ENCODE measurements at places on chromosomes 7 and 10. TPM values are rescaled to one million over a fixed set of nuclear protein-coding genes. Genes with fewer than 3 reads are reported as not detected.

- DNase-seq, result peak; percentile 47
Observed at GRCh38 chr10:67839951-67840350, 2.0 kb upstream of the DNAJC12 start.

- DNase-seq, result no peak
Observed at GRCh38 chr7:98944386-98944785, 66.1 kb downstream of the TRRAP start.

Gene TDRD1
- not detected for total RNA-seq

GRCh38 chr10:130202984-130203621 is 66.9 kb downstream of the GLRX3 start:
- DNase-seq, result no peak

Gene C10orf105
- not detected for total RNA-seq

- DNase-seq, result no peak
Observed at GRCh38 chr10:124820121-124820520, 18.5 kb downstream of the ABRAXAS2 start.

DNA sequence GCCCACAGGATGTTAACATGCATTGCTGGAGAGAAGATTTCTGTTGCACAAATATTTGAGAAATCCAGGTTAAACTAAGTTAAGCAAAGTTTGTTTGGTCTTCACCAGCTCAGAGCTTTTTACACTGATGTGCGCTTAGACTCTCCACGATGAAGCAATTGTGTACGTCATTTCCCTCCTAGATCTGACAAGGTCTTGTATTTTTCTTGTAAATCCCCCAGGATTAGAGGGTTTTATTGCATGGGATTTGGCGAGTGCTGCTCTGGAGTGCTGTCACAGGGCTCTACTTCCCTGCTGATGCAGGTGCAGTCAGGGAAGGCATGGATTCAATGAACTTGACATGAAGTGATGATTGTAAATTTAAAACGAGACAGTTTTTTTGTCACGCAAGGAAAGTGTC is 173.3 kb downstream of the PDE1C start:
- no peak for DNase-seq

All from MCF 10A (cell line).